Activated T-helper 2 cell treated with anti-CD3 and anti-CD28 coated beads, Interferon-gamma antibody, Interleukin-2, Interleukin-4, amounts not matched to agents 10 μg/mL and 5 μg/mL and 100 μg/mL, durations not matched to agents 14 hours and 24 hours and 36 hours (primary cell): ENCODE measurements at places on chromosomes 3 and 15.

- DNase-seq: no peak
- no peak overlapping the region for H3K27ac ChIP-seq
- no peaks in the 10 kb centered on the region for H3K36me3 ChIP-seq
- H3K4me1 ChIP-seq: no peaks in the 10 kb centered on the region
- peaks cover 3% of the 10 kb centered on the region for H3K27me3 ChIP-seq
- no peak overlapping the region for H3K4me3 ChIP-seq
These were observed 242.8 kb upstream of the TLE3 start for GRCh38 chr15:70340494-70340870.

DNA sequence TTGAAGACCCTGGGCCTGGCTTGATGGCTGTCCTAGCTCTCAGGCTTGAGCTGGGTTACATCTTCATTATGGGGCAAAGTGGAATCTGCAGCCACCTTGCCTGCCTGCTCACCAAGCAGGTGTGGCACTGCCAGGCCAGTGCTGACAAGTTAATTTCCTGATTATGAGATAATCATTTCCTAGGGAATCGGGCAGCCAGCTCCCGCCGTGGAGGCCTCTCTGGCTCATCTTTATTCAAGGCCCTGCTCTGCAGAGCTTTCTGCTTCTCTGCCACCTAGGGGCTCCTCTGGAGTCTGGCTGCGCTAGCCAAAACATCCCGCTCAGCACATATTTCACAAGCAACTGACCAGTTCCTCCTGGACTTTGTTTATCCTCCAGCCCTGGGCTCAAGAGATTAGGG is 9.9 kb downstream of the LOXL1 start:
- H3K27ac ChIP-seq: no peak overlapping the region
- no peaks in the 10 kb centered on the region for H3K36me3 ChIP-seq
- no peak overlapping the region for H3K4me3 ChIP-seq
- no peaks in the 10 kb centered on the region for H3K27me3 ChIP-seq
- no peak for DNase-seq

DNA sequence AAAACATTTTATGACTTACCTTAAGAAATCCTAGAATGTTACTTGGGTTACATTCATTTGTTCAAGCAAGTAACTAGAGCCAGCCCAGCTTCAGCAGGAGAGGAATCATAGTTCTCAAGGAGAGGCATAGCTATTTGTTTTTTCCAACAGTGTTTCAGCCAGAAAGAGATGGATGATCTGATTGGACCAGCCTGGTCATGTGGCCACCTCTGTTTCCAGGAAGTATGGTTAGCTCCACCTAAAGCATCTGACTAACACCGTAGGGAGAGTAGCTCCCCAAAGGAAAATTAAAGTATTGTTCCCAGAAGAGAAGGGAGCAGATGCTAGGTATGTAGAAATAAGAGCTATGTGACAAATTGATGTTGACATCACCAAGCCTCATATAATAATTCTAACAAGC is 417.1 kb downstream of the TAFA4 start:
- no peak for DNase-seq
- no peaks in the 10 kb centered on the region for H3K4me1 ChIP-seq
- H3K27me3 ChIP-seq: no peaks in the 10 kb centered on the region
- H3K4me3 ChIP-seq: no peak overlapping the region
- H3K27ac ChIP-seq: no peak overlapping the region

- H3K27me3 ChIP-seq: peaks cover 28% of the 10 kb centered on the region
- no peak overlapping the region for H3K27ac ChIP-seq
- H3K4me1 ChIP-seq: no peaks in the 10 kb centered on the region
- H3K4me3 ChIP-seq: no peak overlapping the region
- peaks cover 3% of the 10 kb centered on the region for H3K36me3 ChIP-seq
These were observed 7.5 kb upstream of the CHMP2B start for GRCh38 chr3:87219611-87220010.

GRCh38 chr15:87901926-87902690 is 354.4 kb downstream of the NTRK3 start:
- H3K27ac ChIP-seq: no peak overlapping the region
- DNase-seq: no peak
- H3K4me1 ChIP-seq: no peaks in the 10 kb centered on the region
- H3K27me3 ChIP-seq: no peaks in the 10 kb centered on the region
- no peak overlapping the region for H3K4me3 ChIP-seq
- H3K36me3 ChIP-seq: no peaks in the 10 kb centered on the region
